Kidney epithelial cell (primary cell): ENCODE measurements at places on chromosomes 2 and 18. TPM values are rescaled to one million over a fixed set of nuclear protein-coding genes. Genes with fewer than 3 reads are reported as not detected.

Gene SLC19A3
- total RNA-seq, result 0.07 and 0.25 TPM in 2 replicates

DNA sequence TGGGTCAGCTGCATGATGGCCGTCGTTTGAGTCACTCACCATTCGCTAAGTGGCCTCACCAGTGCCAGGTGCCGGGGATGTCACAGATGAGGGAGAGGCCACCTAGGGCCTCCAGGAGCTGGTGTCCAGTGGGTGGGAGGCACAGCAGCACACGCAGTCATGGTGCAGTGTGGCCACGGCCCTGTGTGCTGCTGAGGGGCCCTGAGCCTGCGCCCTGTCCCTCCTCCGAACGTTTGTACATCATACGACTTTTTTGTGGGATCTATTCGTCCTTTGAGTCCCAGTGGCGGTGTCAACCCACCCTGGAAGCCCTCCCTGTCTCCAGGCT is 30.1 kb upstream of the ODC1 start:
- no peak for DNase-seq

- peak; percentile 92 for DNase-seq
Observed at GRCh38 chr18:42338683-42339082, 383.6 kb downstream of the PIK3C3 start.

- DNase-seq, result peak; percentile 25
Observed at GRCh38 chr2:61255580-61256437, 93.8 kb downstream of the C2orf74 start.

Gene KHK
- 3.1 and 3.8 TPM in 2 replicates for total RNA-seq
